ENCODE measurements at places on chromosomes 12 and 14.

- no peak for DNase-seq
Observed at GRCh38 chr12:52418576-52419110, 12.5 kb upstream of the KRT82 start.

GRCh38 chr14:71383510-71383909 lies 476.3 kb downstream of the PCNX1 start:
- no peak for DNase-seq

DNA sequence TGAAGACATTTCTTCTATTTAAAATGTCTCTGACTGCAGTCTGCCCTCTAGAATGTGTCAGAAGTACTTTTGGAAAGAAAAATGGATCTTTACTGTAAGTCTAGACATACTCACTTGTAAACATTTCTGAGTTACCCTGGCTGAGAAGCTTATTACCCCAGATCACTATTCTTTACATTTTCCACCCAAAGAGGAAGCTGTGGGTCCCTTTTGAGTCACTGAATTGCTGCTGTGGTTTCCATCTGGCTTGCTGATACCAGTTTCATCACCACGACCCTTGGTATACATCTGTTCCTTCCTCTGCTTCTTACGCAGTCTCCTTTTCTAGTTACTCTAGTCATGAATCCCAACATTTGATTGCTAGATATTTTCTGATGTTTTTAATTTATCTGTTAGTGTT lies 20.2 kb upstream of the CLEC4D start:
- peak; percentile 30 for DNase-seq

- no peak for DNase-seq
Observed at GRCh38 chr12:130066742-130067141, 95.5 kb upstream of the FZD10 start.

DNA sequence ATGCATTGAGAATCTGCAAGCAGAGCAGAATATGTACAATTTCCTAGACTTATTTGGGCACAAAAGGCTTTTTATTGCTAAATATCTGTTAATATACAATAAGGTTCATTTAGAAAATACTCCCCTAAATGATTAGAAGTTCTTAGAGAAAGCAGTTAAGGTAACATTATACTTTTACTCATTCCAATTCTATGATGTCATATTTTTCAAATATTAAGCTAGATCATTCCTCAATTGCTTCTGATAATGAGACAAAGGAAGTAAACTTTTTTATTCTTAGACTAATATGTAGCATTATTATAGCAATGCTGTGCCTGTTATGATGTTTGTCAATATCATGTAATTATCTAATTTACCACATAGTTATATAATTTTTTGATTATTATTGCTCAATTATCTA lies 447.0 kb downstream of the SLC16A7 start:
- no peak for DNase-seq

GRCh38 chr12:1413930-1414329 lies 180.5 kb downstream of the FBXL14 start:
- DNase-seq: no peak

GRCh38 chr14:74480046-74480445 lies 13.1 kb downstream of the NPC2 start:
- no peak for DNase-seq

DNA sequence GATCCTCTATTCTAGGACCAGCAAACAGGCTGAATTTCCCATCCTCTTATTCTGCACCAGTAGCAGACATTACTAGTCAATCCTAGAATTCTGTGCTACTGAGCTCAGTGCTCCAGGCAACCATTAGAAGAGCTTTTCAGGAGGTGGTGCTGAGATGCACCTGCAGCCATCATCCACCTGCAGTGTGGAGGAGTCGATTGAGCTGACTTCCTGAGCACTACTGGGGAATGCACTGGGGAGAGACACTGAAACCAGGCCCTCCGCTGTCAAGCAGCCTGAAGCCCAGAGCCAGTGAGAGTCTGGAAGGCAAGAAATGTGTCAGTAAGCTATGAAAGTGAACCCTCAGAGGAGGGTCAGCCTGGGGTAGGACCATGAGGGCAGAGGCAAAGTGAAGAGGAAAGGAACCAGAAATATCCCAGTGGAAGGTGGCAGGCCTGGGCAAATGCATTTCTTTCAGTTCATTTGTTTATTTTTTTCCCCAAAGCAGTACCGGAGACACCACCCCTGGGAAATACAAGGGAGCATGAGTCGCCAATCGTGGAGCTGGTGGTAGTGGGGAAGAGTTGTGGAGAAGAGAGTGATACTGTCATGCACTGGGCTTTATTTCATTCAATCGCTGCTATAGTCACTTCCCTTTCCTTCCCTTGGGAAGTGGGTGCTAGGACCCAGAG lies 23.0 kb upstream of the SERPINA4 start:
- DNase-seq: no peak

DNA sequence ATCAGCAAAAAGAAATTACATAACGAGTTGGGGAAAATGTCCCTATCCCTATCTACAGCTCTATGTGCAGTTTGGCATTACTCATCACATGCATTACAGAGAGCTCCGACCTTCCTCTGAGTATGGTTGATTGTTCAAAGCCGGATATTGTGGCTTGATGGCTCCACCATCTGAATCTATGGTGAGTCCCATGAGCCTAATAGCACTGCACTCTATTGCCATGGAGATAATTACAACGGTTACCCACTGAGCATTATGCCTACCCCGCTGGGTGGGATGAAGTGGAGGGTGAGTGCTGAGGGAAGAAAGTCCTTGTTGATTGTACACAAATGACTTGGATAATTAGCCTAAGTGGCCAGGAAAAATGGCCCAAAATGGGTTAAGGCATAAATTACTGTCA lies 800.5 kb downstream of the NRXN3 start:
- no peak for DNase-seq

GRCh38 chr12:69097619-69098368 lies 141.6 kb upstream of the CPSF6 start:
- no peak for DNase-seq

DNA sequence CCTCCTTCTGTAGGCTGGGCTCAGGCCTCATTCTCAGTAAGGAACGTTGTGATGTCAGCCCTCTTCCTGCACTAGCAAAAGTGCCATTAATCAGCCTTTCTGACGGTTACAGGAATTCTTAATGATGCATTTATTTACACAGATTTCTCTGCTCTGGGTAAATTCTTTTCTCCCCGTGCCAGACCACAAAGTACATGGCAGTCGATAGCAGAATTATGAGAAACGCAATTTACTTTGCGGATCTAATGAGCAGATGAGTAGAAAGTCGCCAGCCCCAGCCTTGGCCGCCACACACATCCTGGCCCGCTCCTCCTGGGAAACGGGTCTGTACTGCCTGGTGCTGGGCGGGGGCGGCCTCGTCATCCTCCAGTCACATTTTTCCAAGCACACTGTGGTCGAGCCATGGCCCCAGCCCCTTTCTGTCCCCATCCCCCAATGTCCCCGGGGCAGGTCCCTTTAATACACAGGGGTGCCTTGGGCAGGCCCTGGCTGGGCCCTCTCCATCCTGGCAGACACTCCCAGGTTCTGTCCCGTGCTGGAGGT lies 25.9 kb downstream of the NOC4L start:
- DNase-seq: peak; percentile 4

GRCh38 chr12:51188359-51189051 lies 15.6 kb upstream of the TFCP2 start:
- no peak for DNase-seq

GRCh38 chr14:99497894-99498293 lies 16.7 kb downstream of the CCNK start:
- no peak for DNase-seq

DNA sequence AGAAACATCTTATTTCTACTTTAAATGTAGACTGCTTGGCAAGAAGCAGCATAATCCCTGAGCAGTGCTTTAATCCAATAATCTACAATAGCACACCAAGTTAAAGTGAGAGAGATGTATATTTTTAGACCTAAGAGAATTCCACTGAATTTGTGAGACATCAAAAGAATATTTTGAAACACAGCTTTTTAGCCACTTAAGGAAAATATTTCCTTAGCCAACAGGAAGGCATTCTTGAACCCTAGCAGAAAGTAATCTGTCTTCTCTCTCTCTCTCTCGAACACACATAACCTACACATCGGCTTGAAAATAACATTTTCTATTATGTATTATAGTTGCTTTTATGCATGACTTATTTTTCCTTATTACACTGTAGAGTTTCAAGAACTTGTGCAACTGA lies 34.0 kb downstream of the KITLG start:
- no peak for DNase-seq

DNA sequence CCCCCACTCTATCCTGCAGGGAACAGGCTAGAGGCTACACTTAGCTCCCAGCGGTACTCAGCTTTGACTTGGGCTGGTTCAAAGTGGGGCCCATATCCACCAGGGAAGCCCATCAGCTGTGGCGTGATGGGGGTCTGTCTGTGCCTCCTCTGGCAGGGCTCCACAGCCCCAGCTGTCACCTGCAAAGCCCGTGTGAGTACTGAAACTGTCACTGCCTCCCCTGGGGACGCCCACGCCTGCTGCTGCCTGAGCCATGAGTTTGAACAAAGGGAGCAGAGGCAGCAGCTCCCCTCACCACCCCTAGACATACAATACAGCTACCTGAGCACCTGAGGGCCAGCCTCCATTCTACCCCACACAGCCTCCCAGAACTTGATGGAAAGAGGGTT lies 5.0 kb downstream of the REM2 start:
- peak; percentile 79 for DNase-seq

- DNase-seq: no peak
Observed at GRCh38 chr12:130009961-130010360, 106.1 kb upstream of the TMEM132D start.

DNA sequence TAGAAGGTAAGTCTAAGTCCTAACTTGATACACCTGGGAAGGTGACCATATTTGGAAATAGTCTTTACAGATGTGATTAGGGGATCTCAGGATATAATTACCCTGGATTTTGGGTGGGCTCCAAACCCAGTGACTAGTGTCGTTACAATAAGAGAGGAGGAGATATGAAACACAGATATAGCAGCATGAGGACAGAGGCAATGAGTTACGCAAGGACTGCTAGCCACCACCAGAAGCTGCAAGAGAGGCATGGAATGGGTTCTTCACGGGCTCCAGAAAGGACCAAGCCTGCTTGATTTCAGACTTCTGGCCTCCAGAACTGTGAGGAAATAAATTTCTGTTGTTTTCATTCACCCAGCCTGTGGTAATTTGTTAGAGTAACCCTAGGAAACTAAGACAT lies 28.6 kb downstream of the FGFR1OP2 start:
- no peak for DNase-seq

GRCh38 chr14:104355101-104356019 lies 217.0 kb downstream of the KIF26A start:
- DNase-seq: peak; percentile 8

- DNase-seq: no peak
Observed at GRCh38 chr14:94043111-94043755, 17.1 kb downstream of the OTUB2 start.

- DNase-seq: no peak
Observed at GRCh38 chr14:86462193-86462753, 932.3 kb downstream of the FLRT2 start.

- DNase-seq: no peak
Observed at GRCh38 chr12:30624009-30624408, 71.7 kb downstream of the IPO8 start.

DNA sequence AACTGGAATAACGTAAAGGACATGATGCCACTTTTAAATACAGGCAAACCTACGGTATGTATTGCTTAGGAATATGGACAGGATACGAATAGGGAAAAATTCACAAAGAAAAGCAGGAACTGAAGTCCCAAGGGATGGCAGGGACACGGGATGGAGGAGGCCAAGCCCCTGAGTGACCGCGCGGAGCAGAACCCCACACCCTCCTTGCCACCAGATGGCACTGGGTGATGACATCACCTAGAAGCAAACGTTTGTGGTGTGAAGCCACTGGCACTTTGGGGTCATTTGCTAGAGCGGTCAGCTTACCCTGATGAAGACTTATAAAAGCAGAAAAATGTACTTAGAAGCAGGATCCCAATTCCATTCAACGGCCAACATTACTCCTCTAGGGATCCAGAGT lies 9.4 kb downstream of the DHX37 start:
- no peak for DNase-seq

DNA sequence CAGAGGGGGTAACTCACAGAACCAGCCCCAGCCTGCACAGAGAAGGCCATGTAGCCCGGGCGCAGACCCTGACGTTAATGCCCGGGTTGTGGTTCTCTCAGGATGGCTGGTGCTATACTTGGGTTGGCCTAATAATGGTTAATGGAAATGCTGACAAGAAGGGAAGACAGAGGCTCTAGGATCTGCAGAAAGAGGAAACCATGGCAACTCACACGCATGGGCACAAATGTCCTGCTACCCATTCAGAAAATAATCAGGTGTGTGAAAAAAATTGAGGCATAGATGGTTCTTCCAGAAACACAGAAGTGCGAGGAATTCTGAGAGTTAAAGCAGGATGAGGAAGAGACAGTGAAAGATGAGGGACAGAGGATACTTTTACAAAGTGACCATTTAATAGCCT lies 33.8 kb downstream of the APPL2 start:
- DNase-seq: no peak

GRCh38 chr12:108665608-108666202 lies 32.0 kb upstream of the SELPLG start:
- DNase-seq: no peak

DNA sequence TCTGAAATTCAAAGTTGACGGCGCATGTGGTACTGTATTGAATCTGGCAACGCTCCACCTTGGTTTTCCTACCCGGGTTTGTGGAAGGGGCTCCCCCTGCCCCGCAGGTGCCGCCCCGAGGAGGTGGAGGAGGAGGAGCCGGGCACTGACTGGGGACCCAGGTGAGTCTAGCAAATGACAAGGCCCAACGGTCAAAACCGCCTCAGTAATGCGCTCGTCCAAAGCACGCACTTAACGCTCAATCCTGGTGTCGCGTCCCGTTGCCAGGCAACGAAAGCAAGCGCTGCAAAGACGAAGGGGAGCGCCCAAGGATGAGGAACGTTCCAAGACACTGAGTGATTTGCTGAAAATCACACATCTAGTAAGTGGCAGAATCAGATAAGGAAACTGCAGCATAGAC lies 24.0 kb upstream of the CLEC4E start:
- no peak for DNase-seq

DNA sequence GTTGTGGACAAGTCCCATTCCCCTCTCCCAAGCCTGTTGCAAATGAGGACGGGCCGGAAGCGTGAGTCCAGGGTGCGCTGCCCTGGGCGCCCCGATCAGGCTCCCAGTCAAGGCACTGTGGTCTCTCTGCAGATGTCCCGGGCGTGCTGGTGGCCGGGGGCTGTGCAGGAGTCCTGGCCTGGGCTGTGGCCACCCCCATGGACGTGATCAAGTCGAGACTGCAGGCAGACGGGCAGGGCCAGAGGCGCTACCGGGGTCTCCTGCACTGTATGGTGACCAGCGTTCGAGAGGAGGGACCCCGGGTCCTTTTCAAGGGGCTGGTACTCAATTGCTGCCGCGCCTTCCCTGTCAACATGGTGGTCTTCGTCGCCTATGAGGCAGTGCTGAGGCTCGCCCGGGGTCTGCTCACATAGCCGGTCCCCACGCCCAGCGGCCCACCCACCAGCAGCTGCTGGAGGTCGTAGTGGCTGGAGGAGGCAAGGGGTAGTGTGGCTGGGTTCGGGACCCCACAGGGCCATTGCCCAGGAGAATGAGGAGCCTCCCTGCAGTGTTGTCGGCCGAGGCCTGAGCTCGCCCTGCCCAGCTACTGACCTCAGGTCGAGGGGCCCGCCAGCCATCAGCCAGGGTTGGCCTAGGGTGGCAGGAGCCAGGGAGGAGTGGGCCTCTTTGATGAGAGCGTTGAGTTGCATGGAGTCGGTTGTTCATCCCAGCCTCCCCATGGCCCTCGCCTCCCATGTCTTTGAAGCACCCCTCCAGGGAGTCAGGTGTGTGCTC lies 6.3 kb downstream of the SLC25A47 start:
- DNase-seq: no peak

GRCh38 chr12:52529846-52530245 lies 9.7 kb upstream of the KRT5 start:
- DNase-seq: no peak

- DNase-seq: no peak
Observed at GRCh38 chr12:130933269-130933995, 20.3 kb upstream of the ADGRD1 start.

All from activated naive CD4-positive, alpha-beta T cell treated with anti-CD3 and anti-CD28 coated beads, Interleukin-2, amount 50 U/mL, for 16 hours (primary cell).